Activated naive CD4-positive, alpha-beta T cell treated with anti-CD3 and anti-CD28 coated beads, Interleukin-2, amount 50 U/mL, for 16 hours (primary cell): ENCODE measurements at places on chromosomes 2 and 18.
A peak's percentile ranks its signal among the peaks of the same experiment; 100 is the strongest.

- DNase-seq, result no peak
Observed at GRCh38 chr2:176018708-176019107, 16.6 kb upstream of the LNPK start.

- no peak for DNase-seq
Observed at GRCh38 chr18:40407909-40408308, 1547.1 kb upstream of the PIK3C3 start.

DNA sequence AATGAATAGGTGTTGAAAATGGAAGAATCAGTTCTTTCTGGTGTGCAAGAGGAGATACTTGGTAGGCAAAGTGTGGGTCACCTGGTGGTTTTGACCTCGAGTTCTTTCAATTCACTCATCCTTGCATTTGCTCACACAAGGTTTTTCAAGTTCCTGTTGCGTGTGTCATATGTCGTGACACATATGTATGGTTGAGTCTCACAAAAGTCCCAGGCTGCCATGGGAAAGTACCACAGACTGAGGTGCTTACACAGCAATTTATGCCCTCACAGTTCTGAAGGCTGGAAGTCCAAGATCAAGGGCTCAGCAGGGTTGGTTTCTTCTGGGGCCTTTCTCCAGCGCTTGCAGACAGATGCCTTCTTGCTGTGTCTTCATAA, 64.4 kb downstream of the NCK2 start:
- DNase-seq, result peak; percentile 56

GRCh38 chr2:163207693-163208370, 369.3 kb upstream of the KCNH7 start:
- DNase-seq, result no peak

DNA sequence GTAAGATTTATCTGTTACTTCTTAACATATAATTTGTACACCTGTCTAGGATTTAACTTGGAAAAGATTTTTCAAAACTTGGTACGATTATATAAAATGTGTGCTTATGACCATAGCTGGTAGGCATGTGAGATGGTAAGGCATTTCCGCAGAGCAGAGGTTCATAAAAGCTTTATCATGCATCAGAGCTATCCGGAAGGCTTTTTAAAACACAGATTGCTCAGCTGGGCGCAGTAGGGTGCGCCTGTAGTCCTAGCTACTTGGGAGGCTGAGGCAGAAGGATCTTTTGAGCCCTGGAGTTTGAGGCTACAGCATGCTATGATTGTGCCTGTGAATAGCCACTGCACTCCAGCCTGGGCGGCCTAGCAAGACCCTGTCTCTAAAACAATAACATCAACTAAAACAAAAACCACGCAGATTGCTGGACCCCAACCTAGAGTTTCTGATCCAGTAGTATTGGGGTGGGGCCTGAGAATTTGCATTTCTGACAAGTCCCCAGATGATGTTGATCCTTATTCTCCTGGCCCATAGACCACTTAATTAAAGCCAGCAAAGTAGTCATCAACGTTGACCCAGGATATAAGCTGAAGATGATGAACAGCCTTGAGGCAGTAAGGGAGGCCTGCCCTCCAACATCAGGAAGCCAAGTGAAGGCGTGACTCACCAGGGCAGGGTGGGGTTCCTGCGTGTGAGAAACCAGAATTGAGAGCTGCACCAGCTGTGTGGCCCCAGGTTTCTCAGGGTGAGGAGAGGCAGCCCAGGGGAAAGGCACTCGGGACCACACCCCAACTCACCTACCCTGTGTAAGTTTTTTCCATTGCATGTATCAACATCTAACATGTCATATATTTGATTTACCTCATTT, 21.6 kb upstream of the SLC20A1 start:
- DNase-seq, result peak; percentile 71

- no peak for DNase-seq
Observed at GRCh38 chr2:240558236-240558761, 511 bp upstream of the ANKMY1 start.

GRCh38 chr2:145402706-145403277, 882.9 kb upstream of the ZEB2 start:
- no peak for DNase-seq

- DNase-seq, result peak; percentile 63
Observed at GRCh38 chr2:96144481-96145035, 682 bp downstream of the DUSP2 start.

DNA sequence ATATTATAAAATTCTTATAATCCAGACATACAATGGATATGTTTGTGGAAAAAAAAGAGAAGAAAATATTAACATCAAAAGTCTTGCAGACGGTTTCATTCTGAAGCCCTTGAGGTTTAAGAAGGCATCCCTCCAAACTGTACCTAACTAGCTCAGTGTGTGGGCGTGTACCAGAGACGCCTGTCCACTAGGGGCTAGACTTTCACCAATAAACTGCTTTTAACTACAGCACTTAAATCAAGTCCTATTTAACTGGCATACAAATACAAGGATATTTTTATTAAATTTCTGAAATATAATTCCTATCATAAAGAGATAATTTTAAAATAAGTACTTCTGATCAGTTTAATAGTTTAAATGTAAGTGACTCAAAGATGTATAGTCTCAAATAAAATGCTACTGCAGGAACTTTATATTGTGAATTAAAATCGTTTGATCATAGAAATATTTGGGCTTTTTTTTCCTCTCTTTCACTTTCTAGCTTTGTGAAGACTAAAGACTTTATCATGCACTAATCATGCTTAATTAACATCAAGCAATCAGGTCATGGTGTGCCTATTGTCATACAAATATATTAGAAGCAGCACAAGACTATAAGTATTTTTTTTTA, 437.7 kb downstream of the SATB2 start:
- DNase-seq, result no peak

GRCh38 chr2:42762155-42762554, 1.8 kb downstream of the OXER1 start:
- no peak for DNase-seq

DNA sequence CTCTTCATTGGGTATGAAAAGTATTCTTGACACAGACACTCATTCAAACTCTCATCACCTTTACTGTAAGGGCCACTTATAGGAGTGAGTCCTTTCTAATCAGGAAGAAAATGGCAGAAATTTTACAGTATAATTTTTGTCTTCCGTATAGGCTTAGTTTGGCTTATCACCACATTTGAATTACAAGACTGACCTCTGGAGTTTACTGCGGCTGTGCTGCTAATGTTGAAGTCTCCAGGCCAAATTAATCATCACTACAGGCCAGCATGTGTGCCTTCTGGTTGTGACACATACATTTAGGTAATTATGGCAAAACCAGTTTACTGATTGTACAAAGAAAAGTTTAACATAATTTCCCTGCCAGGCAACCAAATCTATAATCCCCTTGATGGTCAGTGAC, 753.6 kb upstream of the GCFC2 start:
- no peak for DNase-seq

GRCh38 chr18:23196119-23197007, 61.1 kb downstream of the CABLES1 start:
- no peak for DNase-seq

GRCh38 chr2:157256626-157257025, 879 bp upstream of the GALNT5 start:
- no peak for DNase-seq

DNA sequence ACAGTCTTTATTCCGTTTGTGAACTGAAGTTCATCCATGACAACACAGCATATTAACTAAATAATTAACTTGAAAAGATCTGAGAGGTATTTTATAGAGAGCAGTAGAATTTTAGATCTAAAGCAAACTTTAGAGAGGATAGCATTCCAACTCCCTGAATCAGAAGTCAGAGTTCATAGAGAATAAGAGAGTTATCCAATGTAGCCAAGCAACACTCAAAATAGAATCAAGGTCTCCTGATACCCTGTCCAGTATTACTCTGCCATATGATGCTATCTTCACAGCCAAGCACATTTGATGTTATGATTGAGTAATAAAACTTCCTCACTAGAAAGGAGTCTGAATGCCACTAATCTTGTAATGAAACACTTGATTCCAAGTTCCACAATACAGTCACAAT, 55.5 kb downstream of the RIT2 start:
- DNase-seq, result no peak

DNA sequence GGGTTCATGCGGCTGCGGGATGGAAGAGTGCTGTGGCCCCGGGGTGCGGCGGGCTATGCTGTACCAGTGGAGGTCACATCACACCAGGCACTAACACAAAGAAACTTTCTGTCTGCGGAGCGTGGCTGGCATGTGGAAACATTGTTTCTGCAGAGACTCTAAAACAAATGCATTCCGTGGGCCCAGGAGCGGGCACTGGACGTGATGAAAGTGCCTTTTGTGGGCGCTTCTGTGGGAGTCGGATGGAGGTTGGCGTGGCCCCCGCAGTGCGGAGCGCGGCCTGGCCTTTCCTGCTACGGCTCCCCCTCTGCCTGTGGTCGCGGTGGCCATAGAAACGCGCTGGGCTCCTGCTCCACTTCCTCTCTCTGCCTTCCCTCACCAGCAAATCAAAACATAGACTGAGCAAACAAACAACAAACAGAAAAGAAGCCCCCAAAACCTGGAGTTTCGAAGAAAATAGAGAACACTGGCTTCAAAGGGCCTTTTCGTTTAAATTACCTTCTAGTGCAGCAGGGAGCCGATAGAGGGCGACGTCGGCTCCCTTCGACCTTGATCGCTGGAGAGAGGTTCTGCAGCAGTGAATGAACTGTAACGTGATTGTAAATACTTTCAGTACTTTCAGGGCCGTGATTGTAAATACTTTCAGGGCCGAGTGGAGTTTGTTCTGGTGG, 51.4 kb downstream of the KIF5C start:
- DNase-seq, result peak; percentile 53

- DNase-seq, result no peak
Observed at GRCh38 chr18:64202863-64203262, 54.0 kb upstream of the LINC00305 start.

DNA sequence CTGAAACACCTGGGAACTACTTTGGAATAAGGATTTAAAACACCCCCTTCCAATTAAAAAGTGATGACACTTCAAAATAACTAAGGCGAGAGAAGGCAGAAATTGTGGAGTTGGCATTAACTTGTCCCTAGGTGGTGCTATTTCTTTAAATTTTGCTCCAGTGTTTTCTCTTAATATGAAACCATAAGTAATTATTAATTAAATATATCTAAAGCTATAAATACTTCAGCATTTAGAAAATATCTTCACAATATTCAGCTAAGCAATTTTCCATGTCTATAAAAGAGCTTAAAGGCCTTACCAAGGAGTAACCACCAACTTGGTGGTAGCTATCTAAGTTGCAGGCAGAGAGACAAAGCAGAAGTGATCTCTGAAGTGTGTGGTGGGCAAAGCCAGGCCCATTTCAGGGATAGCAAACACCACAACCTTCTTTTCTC, 186.8 kb upstream of the PGAP1 start:
- no peak for DNase-seq

GRCh38 chr18:28040716-28041115, 136.2 kb downstream of the CDH2 start:
- DNase-seq, result no peak

GRCh38 chr2:16400127-16400623, 265.5 kb downstream of the CYRIA start:
- no peak for DNase-seq

DNA sequence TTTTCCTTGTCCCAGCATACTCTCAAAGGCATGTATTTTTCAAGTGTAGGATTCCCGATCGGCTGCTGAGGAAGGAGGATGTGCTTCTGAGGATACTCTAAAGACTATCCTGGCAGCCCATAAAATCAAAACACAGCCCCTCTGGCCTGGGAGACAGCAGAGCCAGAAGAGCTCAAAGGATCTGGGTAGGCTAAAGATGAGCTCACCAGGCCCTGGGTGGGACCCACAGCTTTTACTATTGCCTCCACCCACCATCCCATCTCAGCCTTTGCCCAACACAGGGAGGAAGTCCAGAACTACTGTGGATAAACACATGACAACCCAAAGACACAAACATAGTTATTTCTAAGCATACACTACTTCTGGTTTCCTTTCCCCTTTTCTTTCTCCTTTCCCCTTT, 79.1 kb upstream of the ZFP36L2 start:
- no peak for DNase-seq

DNA sequence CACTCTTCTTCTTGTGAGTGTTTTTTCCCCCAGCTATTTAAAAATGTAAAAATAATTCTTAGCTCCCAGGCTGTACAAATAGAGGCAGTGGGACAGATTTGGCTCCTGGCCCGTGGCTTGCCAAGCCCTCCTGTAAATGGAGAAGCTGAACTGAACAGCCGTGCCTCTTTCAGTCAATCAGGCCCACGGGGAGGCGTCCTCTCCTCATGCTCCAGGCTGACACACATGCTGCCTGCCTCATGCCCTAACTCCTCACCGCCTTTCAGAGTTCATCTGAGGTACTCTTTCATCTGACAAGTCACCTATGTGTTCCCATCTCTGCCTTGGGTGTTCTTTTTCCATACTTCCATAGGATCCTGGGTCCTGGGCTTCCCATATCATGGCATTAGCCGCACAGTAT, 58.9 kb downstream of the BMP10 start:
- no peak for DNase-seq

DNA sequence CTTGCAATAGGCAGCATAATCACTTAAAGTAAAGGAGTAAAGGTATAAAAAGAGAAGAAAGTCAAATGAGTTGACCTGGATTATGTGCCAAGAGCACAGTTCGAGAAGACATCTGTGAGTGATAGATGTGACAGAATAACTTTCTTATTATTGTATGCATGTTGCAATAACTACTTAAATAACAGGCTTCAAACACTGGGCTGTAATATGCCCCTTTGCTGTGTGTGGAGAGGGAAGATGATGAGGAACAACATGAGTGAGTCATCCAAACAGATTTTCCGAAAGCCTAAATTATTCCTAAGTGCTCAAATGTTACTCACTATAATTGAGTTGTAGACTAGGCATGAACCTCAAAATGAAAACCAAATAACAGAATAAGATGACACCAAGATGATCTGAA, 328.1 kb downstream of the EXOC6B start:
- DNase-seq, result no peak
